ENCODE measurements at places on chromosomes 7 and 10.

DNA sequence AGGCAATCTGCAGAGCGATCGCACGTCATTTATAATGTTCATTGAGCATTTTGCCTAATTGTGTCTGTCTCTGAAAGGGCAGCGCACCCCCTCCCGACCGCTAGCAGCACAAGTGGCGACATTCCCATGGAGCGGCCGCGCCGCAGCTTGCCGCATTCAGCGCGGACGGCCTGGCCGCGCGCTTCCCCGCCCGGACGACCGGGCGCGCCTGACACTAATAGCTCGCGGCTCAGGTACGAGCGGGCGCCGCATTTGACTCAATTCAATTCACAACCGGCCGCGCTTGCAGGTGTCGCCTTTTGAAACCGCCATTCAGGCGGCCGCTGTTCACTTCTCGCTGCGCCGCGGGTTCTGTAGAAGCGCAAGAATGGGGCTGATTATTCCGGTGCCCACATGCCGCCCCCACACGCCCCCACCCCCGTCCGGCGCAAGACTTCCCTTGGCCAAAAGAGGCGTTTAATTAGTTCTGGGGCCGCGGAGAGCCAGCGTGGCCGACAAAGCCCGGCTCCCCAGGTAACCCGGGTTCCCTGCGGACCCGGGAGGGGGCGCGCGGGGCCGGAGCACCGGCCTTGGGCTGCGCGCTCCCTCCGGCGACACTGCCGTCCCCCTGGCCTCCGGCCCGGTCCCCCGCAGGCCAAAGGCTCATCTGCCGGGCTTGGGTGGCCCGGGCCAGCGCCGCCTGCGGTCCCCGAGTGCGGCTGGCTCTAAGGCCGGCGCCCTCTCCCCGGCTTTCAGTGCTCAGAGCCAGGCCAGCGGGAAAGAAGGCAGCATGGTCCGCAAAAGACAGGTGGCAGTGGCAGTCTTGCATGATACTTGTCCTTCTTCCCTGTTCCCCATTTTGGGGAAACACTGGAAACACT, 18.7 kb upstream of the PTF1A start:
- DNase-seq, result peak; percentile 25

DNA sequence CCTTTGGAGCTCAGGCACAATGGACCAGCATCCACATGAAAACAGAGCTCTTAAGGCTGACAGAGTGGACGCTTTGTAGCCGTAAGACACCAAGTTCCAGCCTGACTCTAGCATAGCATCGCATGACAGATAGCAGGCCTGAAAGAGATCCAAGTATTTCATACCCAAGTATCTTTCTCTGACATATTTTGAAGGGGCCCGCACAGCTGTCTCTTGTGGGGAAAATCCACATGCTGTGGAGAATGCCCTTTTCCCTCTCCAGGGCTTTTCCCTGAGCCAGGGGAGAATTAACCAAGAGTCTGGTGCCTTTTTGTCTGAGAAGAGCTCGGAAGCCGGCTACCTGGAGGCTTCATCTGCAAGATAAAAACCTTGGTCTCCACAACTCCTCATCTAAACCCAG, 51.0 kb downstream of the CFAP46 start:
- no peak for DNase-seq

DNA sequence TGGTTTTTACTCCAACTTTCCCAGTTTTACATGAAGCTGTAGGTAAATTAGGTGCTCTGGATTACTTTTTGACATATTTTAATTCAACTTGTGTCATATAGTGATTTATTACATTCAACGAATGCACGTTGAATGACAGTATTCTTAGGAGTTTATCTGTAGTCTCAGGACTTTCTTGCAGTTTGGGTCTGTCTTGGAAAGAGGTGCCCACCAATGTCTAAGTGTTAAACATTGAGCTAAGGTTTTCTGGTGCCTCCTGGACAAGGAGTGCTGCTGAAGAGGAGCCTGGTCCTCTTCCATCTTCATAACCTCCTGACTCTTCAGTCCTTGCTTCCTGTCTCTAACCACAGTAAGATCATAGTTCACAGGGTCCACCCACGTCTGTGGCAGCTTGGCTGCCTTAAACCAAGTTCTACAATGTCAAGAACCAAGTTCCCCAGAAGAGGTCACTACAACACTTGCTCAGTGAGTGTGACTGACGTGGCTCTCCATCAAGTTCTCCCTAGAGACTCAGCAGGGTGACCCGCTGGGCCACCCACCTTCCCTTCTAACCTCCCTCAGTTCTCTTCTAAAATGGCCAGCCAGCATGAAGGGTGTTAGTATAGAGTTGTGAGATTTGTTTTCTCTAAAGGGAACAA, 6.1 kb downstream of the NPY start:
- DNase-seq, result peak; percentile 73

DNA sequence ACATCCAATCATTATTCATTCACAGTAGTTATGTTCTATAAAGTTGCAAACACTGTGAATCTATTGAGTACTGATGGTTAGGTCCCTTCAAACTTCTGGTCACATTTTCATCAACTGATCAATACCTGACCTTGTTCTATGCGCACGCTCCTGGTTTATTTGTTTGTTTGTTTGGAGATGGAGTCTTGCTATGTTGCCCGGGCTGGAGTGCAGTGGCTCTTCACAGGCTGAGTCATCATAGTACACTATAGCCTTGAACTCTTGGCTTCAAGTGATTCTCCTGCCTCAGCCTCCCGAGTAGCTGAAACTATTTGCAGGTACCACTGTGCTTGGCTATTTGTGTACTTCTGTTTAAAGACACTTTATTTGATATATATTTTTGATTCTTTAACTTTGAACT, 19.3 kb downstream of the SND1 start:
- no peak for DNase-seq

- DNase-seq, result peak; percentile 23
These were observed 97.5 kb upstream of the OIT3 start for GRCh38 chr10:72796042-72796441.

GRCh38 chr10:11539191-11539868, 72.1 kb downstream of the USP6NL start:
- peak; percentile 37 for DNase-seq

- peak; percentile 63 for DNase-seq
These were observed 117.9 kb downstream of the FANK1 start for GRCh38 chr10:126014309-126014708.

- peak; percentile 45 for DNase-seq
These were observed 23.8 kb downstream of the TMEM196 start for GRCh38 chr7:19749658-19750057.

- no peak for DNase-seq
These were observed 157.5 kb downstream of the CHN2 start for GRCh38 chr7:29352041-29352440.

DNA sequence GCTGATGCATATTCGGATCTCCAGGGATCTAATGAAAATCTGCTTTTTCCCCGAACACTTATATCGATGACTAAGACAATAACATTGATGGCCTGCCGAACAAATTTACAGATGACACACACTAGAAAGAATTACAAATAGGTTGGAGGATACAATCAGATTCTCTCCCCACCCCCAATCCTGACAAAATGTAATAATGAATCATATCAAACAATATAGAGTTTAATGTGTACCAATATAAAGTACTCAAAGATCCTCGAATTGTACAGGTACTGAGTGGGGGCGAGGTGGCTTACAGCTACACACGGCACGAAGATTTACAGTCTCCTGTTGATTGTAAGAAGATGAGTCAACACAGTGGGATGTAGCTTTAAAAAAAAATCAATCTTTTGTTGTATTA, 182.7 kb upstream of the MKLN1 start:
- DNase-seq, result no peak

- DNase-seq, result no peak
These were observed 216.1 kb upstream of the STEAP4 start for GRCh38 chr7:88522771-88523293.

- DNase-seq, result peak; percentile 57
These were observed 19.1 kb downstream of the ADAM8 start for GRCh38 chr10:133257489-133258065.

DNA sequence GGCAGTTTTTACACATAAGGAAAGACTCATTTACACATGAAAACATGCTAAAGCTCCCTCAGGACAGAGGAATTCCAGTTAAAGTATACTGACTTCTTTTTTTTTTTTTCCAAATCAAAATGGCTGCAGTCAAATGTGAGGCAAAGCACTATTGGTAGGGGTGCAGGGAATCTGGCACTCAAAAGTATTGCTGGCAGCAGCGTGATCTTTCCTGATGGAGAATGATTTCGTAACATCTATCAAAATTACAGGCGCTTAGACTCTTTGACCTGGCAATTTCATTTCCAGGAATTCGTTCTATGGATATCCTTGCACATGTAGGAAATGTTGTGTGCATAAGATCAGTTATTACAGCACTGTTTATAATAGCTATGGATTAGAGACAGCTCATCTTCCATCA, 65.7 kb downstream of the VSTM4 start:
- no peak for DNase-seq

DNA sequence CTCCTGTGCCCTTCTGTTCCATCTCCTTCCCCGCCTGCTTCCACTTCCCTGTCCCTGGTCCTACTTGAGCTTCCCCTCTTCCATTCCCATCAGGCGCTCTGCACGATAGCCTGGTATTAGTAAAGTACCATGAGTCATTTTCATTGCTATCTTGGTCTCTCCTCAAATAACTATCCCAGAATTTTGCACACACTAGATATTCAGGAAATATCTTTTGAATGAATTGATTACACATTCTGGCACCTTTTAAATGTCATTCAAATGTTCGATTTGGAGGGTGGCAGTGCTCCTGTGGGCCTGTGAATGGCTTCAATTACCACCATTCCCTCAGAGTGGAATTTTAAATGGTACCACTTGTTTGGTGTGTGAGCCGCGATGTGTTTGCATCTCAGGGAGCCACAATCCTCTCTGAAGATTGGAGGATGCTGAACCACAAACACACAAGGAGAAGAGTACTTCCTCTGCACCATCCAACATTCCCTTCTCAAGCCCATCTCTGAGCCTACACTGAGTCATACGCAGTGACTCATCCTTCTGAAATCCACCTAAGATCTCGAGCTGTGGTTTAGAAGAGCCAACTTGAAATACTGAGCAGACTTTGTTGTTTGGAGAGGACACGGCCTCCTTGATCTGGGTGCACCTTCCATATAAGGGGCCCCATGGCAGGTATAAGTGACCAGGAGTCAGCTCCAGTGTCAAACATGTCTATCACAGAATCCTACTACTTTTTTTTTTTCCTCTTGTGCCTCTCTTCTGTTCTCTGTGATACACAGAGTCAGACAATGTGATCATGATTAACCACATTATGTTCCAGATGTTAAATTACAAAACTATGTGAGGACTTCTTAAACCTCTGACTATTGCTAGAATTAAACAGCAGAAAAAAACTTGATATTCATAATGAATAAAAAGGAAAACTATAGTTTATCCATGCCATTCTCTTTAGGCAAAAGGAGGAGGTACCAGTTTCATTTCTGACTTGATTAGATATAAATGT, 81.9 kb downstream of the BMPER start:
- DNase-seq, result peak; percentile 95

DNA sequence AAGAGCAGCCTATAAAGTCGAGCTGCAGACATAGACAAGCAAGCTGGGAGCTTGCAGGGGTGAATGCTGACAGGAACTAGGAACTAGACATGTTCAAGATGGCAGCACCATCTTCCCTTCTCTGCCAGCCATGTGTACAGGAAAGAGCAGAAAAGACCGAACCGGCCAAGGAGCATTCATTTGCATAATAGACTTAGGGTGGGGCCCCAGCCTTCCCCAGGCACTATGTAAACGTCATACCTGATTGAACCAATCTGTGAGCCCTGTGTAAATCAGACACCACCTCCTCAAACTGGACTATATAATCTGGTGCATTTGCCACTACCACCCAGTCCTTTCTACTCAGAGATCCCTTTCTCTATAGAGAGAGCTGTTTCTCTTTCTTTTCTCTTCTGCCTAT, 106.9 kb upstream of the FAM3C start:
- DNase-seq, result no peak

GRCh38 chr10:4279655-4280054, 494.6 kb upstream of the KLF6 start:
- peak; percentile 26 for DNase-seq

GRCh38 chr10:75358132-75358531, 43.4 kb downstream of the ZNF503 start:
- no peak for DNase-seq

- DNase-seq, result no peak
These were observed 29.2 kb upstream of the ELOVL3 start for GRCh38 chr10:102196893-102197292.

DNA sequence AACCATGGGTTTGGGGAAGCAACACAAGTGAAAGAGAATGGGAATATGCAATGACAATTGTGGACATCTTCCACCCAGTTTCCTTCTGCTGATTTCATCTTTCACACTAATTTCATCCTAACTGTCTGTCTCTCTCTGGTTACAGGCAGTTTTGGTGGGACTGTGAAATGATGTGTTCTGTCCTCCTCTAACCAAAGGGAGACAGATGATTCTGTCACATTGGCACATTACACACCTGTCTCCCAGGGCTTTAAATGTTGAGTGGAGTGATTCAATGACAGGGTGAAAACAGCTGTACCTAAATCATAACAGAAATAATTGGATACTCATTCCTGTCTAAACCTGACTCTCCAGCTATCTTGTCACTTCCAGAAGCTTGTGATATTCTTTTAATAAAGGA, 60.0 kb downstream of the DGKB start:
- DNase-seq, result no peak

DNA sequence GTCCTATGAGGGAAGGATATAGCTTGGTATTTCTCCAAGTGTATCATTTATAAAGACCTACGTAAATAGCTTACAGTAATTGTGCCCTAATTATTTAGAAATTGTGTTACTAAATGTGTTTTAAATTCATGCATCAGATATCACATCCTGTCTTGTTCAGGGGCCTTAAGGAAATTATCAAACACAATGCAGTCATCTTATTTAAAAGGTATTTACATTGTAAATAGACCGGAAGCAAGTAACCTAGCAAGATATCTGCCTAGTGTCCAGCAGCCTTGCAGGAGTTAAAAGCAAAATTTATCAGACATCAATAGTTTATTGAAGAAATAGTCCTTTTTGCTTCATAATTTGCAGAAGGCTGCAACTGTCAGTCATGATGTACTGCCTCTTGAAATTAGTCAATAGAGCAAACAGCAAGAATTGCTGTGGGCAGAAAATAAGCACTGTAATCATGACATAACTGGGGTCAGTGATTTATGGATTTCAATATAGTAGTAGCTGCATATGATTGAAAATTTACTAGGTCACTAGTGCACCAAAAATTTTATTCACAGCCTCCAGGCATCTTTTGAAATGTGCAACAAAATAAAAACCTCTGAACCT, 23.1 kb downstream of the GLRX3 start:
- DNase-seq, result no peak

- no peak for DNase-seq
These were observed 36.4 kb downstream of the RABGEF1 start for GRCh38 chr7:66776800-66777442.

- DNase-seq, result no peak
These were observed 34.8 kb downstream of the LRRC4 start for GRCh38 chr7:127996253-127997071.

GRCh38 chr7:48481235-48481634, 310.0 kb downstream of the ABCA13 start:
- peak; percentile 9 for DNase-seq
